ENCODE measurements at places on chromosomes 12 and 14.

DNA sequence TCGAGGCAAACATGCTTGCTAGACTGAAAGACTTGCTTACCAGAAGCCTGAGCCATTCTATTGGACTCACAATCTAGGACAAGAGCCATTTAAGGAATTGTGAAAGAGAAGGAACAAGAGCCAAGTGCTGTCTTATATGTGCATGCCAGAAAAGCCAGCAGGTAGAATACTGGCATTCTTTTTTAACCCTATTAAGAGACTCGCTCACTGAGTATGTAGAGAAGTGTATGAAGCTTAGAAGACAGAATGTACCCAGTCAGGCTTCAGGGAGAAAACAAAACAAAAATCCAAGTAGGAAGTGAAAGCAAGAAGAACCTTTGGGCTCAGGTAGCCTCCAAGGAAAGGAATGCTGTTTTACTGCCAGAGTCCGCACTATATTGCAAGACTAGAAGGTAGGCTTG lies 65.9 kb downstream of the DCAF5 start:
- DNase-seq: no peak

GRCh38 chr12:71958993-71959578 lies 20.4 kb downstream of the TPH2 start:
- no peak for DNase-seq

- DNase-seq: no peak
Observed at GRCh38 chr12:1350055-1350933, 244.1 kb downstream of the FBXL14 start.

DNA sequence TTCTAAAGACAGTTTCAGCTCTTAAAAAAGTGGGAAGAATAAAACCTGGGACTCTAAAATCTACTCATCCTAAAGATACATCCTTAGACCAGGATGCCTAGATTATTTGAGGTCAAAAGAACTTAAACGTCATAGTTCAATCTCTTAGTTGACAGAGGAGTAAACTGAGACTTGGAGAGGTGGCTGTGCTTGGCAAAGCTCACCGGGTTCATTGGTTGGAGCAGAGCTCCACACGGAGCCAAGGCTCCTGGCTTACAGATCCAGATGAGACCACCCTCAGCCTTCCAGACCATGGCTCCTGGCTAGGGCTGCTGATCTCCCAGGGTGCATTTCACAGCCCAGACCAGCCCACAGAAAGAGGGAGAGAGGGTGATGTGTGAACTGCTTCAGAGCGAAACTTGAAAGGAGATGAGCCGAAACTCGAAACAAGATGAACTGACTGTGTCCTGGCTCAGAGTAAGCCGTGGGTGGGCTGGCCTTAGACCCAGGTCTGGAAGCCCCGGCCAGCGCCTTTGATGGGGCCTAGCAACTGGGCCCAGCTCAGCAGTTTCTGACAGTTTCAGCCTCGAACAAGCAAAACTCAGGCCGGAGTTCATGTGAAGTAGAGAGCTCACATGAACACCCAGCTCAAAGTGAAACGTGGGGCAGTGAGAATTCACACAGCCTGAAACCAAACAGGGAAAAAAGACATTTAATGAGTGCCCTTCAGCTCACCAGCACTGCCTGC lies 1044.8 kb downstream of the BCL11B start:
- DNase-seq: no peak

- no peak for DNase-seq
Observed at GRCh38 chr12:117187421-117187820, 2.8 kb downstream of the FBXO21 start.

GRCh38 chr12:24252602-24253001 lies 303.1 kb upstream of the SOX5 start:
- no peak for DNase-seq
